Kidney epithelial cell (primary cell): ENCODE measurements at places on chromosomes 5 and 9. TPM values are rescaled to one million over a fixed set of nuclear protein-coding genes. Genes with fewer than 3 reads are reported as not detected.

DNAJC18 gene
- 8.1 and 14.2 TPM in 2 replicates for total RNA-seq

DNA sequence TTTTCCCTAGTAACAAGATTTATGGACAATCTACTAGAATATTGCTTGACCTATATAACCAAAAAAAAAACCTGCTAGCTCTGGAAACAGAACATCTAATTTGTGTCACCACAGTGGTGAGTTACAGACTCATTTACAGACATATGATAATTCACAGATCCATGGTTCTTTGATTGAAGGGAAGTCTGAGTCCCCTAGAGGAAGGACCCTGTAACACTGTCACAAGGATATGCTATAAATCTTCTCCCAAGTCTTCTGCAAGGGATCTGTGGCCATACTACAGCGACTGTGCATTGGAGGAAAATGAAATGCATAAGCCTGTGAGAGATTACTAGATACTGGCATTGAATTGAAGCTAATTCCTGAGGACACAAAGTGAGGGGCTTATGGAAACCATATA is 630.6 kb upstream of the SGCD start:
- no peak for DNase-seq

DNA sequence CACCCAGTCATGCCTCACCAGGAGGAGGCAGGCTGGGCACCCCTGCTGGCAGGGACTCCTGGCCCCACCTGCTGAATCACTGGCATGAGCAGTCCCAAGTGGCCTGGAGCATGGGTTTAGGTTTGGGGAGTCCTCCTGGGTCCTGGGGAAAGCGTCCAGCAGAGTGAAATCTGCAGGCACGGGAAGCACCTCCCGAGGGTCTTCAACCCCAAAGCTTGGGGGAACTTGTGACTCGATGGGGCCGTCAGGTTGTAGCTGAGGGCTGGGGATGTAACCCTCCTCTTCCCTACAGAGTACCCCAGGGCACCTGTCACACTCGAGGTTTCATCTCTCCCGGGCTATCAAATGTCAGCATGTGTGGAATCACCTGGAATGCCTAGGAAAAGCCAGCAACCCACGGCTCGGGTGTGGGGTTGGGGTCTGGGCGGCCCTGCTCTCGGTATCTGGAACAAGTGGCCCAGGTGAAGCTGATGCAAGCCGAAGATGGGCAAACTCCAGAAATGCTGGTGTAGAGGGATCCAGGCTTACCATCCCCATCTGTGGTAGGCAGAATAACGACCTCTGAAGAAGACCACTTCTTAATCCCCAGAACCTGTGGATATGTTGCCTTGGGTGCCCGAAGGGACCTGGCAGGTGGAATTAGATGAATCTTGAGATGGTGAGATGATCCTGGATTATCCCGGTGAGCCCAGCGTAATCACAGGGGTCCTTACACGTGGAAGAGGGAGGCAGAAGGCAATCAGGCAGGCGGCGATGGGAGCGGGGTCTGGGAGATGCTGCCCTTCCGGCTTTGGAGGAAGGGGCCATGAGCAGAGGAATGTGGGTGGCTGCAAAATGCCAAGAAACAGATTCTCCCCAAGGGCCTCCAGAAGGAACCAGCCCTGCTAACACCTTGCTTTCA is 6.1 kb upstream of the RASGEF1C start:
- no peak for DNase-seq

- no peak for DNase-seq
Measured at GRCh38 chr5:82334856-82335255, 56.7 kb upstream of the RPS23 start.

DNA sequence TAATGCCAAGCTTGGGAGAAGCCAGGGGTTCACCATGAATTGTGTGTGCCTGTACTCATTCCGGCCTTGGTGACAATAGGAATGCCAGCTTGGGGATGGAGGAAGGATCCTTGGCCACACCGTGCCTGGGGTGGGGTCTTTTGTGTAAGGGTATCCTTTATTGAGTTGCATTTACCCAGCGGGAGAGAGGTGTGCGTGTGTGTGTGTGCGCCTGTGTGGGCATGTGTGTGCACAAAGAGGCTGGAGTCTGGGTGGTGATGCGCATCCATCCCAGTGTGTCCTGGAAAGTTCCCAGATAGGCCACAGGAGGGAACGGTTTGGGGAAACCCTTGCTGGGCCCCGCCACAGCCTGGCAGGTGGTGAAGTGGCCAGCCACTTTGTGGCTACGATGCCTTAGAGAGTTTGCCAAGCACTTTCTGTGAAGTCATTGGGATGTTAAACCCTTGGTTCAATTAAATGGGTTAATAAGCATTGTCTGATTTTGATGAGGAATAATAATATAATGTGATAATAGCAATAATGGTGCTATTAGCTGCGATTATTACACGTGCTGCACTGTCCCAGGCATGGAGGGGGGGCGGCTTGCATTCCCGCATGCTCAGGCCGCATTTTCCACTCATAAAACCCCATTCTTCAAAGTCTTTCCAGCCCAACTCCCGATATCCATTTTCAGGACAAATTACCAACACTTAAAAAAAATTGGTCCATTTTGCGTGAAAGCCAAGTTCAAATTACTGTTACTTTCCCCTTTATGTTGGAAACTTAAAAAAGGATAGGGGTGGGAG is 13.7 kb downstream of the PITX1 start:
- DNase-seq = no peak

GRCh38 chr9:114124666-114125475 is 25.8 kb upstream of the KIF12 start:
- DNase-seq = no peak

EFNA5 gene
- 12.6 and 24.6 TPM in 2 replicates for total RNA-seq

DNA sequence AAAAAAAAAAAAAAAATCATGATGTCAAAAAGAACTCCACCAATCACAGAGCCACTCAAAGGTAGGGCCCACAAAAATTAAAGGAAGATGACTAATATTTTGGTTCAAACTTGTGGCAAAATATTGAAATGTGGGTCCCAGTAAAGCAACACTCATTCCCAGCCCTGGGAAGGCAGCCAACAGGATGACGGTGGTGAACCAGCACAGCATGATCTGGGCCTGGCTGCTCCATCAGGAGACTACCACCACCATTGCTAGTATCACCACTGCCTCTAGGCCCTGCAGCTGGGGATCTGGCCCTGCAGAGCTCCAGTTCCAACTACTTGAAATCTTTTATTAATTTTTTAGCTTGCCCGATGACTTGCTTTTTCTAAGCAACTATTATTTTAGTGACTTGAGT is 206.8 kb upstream of the ITGA1 start:
- DNase-seq = no peak

DNA sequence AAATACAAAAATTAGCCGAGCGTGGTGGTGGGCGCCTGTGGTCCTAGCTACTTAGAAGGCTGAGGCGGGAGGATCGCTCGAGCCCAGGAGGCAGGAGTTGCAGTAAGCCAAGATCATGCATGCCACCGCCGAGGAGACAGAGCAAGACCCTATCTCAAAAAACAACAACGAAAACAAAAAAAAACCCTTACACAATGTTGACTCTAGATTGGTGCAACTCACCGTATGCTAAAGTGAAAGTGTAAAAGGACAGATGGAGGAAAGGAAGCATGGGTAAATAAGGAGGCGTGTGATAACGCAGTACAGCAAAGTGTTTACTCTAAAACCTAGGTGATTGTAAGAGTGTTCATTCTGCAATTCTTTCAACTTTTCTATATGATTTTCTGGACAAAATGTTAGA is 15.9 kb upstream of the RUFY1 start:
- DNase-seq = no peak

GRCh38 chr9:133137451-133138231 is 16.6 kb upstream of the RALGDS start:
- DNase-seq = no peak

DNA sequence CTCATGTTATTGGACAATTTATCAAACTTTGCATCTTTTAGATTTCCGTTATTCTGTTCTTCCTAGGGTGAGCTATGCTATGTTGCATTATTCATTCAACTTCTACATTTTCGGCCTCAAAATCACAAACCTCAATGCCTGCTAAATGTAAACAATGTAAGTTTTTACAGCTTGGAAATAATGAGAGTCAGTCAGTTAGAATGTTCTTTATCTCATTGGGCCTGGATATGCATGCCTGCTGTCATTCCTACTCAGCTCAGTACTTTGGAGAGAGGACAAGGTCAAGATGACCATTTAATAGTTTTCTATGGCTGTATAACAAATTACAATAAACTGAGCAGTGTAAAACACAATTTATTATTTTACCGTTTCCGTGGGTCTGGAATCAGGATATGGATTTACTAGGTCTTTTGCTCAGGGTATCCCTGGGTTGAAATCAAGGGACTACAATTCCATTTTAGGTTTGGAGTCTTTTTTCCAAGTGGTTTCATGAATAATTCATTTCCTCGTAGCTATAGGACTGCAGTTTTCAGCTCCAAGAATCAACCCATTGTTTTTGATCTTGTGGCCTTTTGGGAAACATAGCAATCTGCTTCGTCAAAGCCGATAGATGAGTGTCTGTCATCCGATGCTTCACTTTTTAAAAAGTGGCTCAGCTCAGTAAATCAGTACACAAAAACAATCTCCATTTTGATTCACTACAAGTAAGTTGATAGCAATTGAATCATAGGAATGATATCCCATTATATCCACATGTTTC is 1143.2 kb upstream of the CDH6 start:
- DNase-seq = no peak

DNA sequence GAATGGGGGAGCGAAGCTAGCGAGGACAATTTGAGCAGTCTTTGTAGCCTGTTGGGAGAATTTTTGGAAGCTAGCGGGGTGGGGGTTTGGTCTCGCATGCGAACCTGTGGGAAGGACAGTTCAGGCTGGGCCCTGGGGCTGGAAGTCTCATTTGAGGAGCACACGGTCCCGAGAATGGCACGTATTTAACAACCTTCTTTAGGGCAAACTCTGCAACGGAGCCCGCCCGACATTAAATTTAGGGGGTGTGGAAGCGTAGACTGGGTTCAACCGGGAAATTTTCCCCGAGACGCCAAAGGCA is 35.2 kb upstream of the NFIB start:
- no peak for DNase-seq

- no peak for DNase-seq
Measured at GRCh38 chr5:112401924-112402323, 17.2 kb downstream of the EPB41L4A start.

PNPLA7 gene
- total RNA-seq = 0.04 and 0.21 TPM in 2 replicates

DNA sequence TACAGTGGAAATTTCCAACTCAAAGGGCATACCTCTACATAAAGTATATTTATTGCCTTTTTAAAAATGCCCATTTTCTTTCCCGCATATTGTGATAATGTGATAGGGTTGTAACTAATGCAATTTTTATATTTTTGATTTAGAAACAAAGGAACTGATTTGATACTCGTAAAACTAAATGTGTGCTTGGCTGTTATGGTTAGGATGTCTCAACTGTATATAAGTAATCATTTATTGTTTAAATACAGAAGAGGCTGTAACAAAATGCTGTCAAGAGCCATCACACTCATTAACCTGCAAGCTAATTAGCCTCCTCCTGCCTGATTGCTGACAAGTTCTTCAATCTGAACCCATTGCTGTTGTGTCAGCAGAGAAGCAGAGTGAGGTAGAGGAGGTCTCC is 149.2 kb downstream of the PBX3 start:
- no peak for DNase-seq

SHISAL2B gene
- total RNA-seq = not detected in 2 replicates

DNA sequence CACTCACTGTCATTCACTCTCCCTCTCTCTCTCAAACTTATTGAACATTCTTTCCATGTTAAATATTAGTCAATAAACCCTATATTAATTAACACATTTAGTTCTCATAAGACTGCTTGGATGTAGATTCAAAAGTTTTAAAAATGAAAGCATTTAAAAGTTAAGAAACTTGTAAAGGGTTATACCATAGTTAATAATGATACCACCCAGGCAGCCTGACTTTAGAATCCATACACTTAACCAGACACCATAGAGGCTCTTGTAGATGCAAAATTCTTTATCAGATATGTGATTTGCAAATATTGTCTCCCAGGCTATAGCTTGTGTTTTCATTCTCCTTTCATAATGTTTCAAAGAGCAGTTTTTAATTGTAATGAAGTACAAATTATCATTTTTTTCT is 335.8 kb upstream of the ACTBL2 start:
- no peak for DNase-seq

PCDHA9 gene
- under 0.01 TPM in 2 replicates for total RNA-seq

DAB2IP gene
- total RNA-seq = 38.0 and 51.1 TPM in 2 replicates

- no peak for DNase-seq
Measured at GRCh38 chr5:178605788-178606187, 15.6 kb upstream of the COL23A1 start.

RANBP17 gene
- total RNA-seq = 7.1 and 10.4 TPM in 2 replicates

SPTAN1 gene
- 213 and 279 TPM in 2 replicates for total RNA-seq

ARHGEF39 gene
- total RNA-seq = 0.62 and 1.2 TPM in 2 replicates

DNA sequence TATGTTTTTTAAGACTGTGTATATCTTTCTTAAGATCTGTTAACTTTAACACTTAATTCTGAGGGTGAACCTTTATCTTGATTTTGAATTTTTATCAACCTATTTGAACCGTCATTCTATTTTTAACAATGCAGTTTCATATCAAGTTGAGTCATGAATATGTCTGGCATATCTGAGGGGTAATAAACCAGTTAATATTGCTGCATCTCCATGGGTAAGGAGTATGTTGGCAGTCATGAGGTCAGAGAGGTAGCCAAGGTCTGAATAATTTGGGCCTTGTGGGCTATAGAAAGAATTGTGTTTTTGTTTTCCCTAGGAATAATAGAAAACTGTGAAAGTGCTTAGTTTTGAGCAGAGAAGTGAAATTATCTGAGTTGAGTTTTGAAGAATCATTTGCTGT is 419.0 kb downstream of the PLK2 start:
- no peak for DNase-seq

DNA sequence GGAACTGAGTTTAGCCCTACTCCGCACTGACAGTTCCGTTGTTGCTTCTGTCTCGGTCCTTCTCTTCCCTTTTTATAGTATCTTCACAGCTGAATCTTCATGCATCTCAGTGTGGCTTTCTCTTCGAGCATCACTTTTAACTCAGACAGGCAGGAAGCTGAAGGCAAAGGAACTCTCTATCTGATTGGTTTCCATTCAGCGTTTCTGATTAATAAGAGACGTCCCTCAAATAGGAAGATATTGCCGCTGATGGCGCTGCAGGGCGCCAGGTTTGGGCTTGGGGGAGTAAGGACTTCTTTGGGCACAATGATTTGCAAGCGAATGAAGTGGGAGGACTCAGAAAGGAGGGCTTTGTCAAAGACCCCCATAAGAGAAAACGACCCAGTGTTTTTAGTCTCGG is at the start of gene CDH9:
TSS of gene CDH9 (minus strand) at position 111 of the 400 bp plus-strand sequence. CDS start 50,253 bp downstream, outside the sequence.
- DNase-seq = no peak

PCDHGB3 gene
- total RNA-seq = 1.3 and 3.6 TPM in 2 replicates

GRCh38 chr9:84694248-84694647 is 24.7 kb downstream of the NTRK2 start:
- no peak for DNase-seq

NUTM2F gene
- total RNA-seq = not detected in 2 replicates

ABLIM3 gene
- 32.1 and 35.2 TPM in 2 replicates for total RNA-seq
